ENCODE measurements at places on chromosomes 1 and 21.

DNA sequence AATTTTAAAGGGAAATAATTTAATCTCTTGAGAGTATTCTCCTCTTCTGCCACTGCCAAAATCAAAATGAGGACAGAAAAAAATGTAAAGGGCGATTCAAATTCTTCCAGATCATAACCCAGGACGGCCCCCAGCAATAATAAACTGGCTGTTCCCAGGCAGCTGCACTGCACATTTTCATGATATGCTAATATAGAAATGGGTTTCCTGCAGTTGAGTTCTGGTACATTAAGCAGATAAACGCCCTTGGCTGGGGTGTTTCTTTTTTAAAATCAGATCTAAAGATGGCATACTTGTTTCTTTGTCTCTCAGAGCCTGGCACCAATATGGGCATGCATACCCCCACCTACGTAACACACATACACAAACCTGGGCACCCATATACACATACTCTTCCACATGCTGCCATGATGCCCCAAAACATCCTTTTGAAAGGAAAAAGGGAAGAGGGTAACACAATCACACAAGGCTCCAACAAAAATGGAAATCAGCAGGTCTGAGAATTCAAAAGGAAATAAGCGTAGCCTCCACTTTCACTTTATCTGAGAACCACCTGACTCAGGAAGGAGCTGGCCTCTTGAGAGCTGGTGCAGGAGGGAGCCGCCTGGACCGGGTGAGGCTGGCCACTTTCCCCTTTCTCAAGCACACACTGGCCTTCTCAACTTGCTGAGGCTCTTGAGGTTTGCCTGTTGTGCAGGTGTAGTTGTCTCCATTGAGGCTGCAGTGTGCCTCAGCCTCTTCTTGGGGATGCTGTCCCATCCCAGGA is 653.4 kb downstream of the KIF26B start:
- no peak for DNase-seq

- DNase-seq: no peak
Observed at GRCh38 chr1:77370583-77371306, 88.9 kb downstream of the AK5 start.

GRCh38 chr1:173475564-173476196 is 1.5 kb upstream of the PRDX6 start:
- DNase-seq: no peak

- no peak for DNase-seq
Observed at GRCh38 chr21:14900611-14901010, 164.2 kb downstream of the NRIP1 start.

GRCh38 chr1:61362351-61362750 is 280.0 kb downstream of the NFIA start:
- DNase-seq: no peak

DNA sequence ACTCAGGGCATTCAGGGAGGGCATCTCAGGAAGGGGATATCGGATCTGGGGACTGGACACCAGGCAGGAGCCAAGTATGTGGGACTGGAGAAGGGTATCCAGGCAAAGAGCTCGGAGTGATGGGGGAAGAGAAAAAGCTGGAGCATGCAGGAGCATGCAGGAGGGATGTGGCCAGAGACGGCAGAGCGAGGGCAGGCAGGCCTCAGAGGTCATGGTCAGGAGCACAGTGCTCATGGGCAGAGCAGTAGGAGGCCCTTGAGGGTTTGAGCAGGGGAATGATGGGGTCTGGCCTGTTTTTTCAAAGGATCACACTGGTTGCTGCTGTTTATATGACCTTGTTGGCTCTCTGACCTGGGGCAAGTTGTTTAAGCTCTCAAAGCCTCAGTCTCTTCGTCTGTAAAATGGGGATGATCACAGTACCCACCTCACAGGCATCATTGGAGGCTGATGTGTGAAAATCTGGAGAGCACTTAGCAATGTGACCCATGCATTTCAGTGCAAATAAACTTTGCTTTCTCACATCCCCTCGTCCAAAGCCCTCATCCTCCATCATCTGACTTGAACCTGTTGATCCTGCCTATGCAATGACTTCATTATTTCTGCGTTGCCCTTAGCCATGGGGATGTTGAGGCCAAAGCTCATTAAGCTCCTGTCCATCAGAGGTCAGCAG is 273.1 kb downstream of the MATN1 start:
- DNase-seq: no peak

DNA sequence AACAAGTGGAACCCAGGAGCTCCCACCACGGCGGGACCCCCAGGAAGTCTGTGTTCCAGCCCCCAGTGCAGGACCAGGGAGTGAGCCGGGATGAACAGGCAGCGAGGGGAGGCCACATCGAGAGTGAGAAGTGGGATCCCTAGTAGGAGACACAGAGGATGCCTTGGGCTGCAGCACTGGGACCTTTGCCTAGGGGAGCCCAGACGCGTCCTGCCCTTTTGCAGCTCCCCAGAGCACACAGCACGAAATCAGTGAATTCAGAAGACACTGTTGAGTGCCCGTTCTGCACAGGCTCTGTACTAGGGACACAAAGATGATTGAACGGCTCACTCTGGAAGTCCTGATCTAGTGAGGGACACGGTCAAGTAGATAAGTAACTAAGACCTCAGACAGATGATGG is 23.5 kb downstream of the TRIM67 start:
- DNase-seq: no peak

DNA sequence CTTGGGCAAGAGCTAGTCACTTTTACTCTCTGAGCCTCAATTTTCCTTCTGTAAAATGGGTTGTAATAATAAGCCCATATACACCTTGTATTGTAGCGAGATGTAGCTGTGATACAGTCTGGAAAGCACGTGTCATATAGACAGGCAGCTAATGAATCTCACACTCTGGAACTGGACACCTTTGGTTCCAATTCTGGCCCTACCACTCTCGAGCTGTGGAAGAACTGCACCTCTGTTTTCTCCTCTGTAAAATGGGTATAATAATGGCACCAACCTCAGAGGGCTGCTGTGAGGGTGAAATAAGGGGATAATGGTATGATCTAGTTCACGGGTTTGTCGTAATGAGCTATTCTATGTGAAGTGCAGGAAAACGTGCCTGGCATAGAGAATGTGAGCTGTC is 668 bp upstream of the PADI4 start:
- DNase-seq: no peak

- DNase-seq: no peak
Observed at GRCh38 chr1:79042117-79042516, 35.6 kb upstream of the ADGRL4 start.

DNA sequence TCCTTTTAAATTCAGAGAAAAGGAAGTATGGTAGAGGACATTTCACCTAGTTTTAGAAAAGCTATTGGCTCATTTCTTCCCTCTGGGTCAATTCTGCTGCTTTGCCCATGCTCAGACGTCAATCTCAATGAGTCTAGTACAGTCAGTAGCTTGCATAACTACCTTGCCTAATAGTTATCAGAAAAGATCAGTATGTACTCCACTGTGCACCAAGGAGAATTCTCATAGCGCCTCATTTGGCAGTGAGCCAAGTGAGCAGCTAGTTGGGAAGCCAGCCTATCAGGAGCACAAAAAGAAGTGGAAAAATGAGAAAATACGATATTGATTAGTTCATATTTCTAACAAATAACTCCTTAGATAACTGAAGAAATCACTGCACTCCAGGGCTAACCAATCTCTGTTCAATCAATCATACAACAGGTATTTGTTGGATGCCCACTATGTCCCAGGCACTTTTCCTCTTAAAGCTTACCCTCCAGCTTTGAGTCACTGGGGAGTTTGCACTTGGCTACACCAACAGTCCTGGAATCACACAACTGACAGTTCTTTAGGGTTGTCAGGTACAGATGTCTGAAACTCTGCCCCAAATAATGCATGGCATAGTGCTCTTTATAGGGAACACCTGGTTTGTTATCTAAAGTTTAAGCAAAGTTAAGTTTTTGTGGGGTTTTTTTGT is 50.2 kb downstream of the PRDX6 start:
- DNase-seq: no peak

- DNase-seq: no peak
Observed at GRCh38 chr1:55225228-55225627, 10.1 kb upstream of the USP24 start.

DNA sequence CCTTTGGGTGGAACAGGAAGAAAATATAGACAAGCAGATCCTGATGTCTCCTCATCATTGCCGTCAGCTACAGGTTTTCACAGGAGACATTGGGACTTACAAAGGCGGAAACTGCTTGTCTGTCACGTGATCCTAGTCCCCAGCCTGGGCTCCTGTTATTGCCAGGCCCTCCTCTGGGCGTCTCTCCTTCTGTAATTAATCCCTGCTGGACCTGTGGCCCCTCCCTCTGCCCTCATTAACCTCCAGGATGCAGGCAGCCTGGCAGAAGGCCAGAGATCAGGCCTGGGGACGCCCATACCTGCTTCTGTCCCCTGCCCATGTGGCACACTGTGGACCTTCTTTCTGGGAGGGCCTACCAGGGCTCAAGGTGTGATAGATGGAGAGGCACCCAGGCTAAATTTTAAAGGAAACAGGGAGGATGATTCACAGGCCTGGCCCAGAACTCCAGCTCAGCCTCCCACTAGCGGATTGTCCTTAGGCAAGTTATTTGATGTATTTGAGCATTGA is 2.4 kb downstream of the S100A5 start:
- DNase-seq: peak; percentile 79

DNA sequence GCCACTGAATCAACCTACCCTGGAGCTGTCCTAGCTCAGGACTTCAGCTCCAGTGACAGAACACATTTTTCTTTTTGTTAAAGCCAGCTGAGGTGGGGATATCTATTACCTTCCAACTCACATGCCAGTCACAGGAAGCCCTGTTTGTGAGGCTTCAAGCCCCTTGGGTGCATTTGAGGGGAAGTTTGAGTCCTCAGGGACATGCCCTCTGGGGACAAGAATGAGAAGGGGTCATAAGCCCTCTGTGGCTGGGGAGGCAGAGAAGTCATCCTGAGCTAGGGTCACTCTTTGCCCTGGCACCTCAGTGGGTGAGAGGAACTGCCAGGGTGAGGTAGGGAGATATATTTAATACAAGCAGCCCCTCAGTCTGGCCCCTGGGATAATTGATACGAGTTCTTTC is 33.5 kb upstream of the CLDN14 start:
- no peak for DNase-seq

DNA sequence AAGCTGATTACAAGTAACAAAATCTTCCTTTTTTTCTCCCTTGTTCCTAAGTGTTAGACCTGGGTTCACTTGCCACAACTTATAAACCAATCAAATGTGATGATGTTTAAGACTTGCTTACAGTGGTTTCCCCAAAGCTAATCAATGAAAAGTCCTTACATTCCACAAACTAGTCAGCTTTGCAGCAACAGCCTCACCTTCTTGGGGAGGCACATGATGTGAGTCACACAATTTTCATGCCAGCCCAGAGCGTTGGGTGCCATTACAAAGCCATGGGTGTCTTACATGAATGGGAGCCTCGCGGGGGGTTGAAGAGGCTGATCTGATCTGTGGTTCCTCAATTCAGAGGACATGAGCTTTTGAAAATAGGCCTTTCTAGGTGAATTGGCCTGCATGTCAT is 91.6 kb upstream of the UBE2U start:
- DNase-seq: no peak

GRCh38 chr1:43304314-43304681 is 3.5 kb downstream of the TIE1 start:
- no peak for DNase-seq

DNA sequence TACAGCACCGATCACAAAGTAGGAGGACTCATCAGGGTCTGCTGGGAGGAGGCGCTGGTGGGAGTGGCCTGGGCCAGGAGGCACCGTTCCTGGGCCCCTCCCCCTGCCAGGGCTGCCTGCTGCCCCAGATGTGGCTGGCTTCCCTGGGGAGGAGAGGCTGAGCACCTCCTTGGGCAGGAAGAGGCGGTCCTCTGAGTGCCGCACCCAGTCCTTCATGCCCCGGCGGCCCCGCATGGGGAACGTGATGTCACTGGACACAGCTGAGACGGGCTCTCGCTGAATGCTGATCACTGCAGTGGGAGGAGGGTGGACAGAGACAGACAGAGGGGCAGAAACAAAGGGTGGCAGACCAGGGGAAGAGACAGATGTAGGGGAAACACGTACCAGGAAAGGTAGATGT is 24.8 kb downstream of the ADGRB2 start:
- DNase-seq: peak; percentile 45

DNA sequence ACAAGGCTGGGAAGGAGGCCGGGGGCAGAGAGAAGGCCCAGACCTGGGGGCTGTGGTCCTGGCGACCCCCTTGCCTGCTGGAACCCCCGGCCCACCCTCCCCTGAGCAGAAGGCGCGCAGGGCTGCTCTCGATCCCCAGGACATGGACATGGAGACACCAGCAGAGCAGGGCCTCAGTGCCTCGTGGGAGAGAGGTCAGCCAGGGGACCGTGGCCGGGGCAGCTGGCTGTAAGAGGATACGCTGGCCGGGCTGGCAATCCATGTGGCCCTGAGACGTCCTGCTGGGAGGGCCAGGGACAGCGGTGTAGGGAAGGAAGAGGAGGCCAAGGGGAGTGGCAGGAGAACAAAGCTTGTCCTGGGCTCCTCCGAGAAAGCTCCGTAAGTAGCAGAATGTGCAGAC is 132.2 kb downstream of the CASZ1 start:
- DNase-seq: peak; percentile 85

DNA sequence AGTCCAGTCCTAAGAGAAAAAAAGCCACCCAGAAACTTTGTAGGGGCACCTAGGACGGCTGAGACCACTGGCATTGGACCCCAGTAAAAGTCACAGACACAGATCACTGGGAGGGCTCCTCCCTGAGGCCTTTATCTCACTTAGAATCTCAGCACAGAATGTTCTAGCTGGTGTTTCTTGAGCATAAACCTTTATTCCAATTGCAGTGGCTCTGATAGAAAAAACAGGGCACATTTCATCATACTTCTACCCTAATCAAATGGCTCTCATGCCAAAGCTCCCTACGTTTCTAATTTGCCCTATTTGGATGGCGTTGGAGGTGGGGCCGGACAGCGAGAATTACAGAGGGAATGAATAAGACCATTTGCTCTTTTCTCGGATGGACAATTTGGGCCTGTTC is 53.8 kb downstream of the NGF start:
- no peak for DNase-seq

DNA sequence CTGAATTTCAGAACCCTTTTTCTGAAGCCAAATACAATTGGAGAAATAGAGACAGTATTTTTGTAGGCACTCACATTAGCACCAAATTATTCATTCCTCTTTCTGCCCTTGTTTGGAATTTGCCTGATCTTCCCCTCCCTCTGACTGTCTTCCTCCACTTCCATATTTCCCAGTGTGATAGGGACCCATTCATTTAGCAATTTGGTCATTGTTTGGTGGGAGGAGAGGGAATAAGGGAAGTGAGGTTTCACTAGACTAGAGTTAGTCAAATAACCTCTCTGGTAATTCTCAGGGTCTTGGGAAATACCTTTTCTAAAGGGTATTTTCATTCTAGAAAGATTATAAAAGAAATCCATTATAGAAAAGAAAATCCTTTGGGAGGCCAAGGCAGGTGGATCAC is 31.0 kb upstream of the MTMR11 start:
- DNase-seq: no peak

DNA sequence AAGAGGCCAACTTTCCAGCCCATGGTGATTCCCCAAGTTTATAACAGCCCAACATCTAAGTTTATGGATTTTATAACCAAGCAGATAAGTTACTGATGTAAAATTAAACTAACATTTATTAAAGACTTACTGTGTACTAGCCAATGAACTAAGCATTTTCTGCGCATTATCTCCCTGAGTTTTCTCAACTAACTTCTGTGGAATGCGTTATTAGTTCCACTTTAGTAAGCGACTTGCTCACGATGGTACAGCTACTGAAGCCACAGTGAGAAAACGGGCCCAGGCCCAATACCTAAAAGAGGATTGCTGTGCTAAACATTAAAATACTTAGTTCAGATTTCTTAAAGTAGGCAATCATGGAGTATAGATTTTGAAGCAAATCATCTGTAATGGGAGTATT is 61.0 kb downstream of the ZBTB18 start:
- DNase-seq: no peak
